KG1 (cell line): ENCODE measurements at places on chromosomes 7 and 10.
A peak's percentile ranks its signal among the peaks of the same experiment; 100 is the strongest.

- DNase-seq: no peak
Observed at GRCh38 chr7:101210143-101210542, 7.2 kb downstream of the PLOD3 start.

- peak; percentile 35 for DNase-seq
Observed at GRCh38 chr7:100583132-100584053, 2.5 kb downstream of the LRCH4 start.

- DNase-seq: no peak
Observed at GRCh38 chr7:105885387-105886111, 9.2 kb upstream of the ATXN7L1 start.

GRCh38 chr7:151831606-151832005 lies 45.3 kb downstream of the PRKAG2 start:
- no peak for DNase-seq

DNA sequence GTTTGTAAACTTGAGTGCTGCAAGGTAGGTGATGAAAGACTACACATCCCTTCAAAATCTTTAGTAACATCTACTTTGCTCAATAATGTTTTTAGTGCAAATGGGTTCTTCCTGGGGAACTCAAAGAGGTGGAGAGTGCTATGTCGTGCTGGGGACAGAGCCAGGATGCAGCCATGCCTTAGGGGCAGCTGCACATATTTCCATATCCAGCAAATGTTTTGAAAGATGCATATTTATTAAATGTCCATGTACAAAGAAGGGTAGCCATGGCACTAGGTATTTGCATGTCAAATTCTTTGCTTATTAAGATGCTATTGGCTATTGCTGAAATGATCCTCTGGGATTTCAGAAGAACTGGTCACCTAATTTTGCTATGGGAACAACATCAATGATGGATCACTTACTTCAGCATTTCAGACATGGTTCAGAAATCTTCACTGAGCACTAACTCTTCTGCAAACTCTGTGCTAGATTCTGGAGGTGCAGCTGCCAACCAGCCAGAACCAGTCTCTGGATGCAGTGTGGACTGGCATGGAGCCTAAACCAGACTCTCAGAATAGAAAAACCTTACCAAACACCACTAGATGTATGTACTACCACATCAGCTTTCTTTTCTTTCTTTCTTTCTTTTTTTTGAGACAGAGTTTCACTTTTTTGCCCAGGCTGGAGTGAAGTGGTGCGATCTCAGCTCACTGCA lies 31.7 kb upstream of the DNMBP start:
- no peak for DNase-seq

GRCh38 chr7:112015146-112015545 lies 191.1 kb downstream of the DOCK4 start:
- DNase-seq: no peak

DNA sequence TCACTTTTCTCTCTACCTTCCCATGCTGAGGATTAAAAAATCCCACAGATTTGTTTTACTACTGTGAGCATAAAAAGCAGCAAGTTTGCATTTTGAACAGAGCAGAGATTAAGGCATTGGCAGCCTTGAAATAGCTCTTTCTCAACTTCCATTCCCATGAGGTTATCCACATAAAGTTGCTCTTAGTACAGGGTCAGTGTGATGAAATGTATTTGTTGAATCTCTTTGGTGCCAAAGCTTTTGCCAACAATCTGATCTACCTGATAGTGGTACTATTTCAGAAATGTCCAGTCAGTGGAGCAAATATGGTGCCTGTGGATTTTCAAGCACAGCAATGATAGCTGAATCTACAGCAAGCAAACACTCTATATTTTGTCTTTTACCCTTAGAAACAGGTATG lies 254.8 kb downstream of the INHBA start:
- DNase-seq: no peak
